Activated T-cell treated with anti-CD3 and anti-CD28 coated beads, Interleukin-2, amount 50 U/mL, for 24 hours (primary cell): ENCODE measurements at places on chromosomes 6 and 20.

- no peak for DNase-seq
Observed at GRCh38 chr6:34333858-34334257, 58.6 kb downstream of the NUDT3 start.

DNA sequence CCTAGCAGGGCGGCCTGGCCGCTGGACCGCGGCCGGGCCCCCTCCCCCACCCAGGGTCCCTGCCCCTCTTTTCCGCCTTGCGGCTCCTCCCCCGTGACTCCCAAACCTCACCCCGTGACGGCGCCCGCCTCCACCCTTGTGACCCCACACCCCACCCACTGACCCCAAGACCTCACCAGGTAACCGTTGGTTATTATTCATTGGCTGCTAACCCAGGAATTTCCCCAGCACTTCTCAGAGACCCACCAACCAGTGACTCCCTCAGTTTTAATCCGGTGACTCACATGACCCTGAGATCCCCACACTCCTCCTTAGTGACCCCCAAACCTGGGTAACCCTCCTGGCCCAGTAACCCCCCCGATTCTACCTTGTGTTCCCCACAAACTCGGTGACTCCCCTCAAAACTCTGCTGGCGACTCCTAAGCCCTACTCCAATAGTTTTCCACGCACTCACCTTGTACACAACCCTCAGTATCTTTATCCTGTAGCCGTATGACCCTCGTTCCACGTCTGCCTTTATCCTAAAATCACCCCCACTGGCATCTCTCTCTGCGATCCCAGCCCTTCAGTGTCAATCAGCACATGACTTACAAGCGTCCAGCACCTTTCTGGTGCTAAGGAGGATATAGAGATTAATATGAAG is 534 bp downstream of the ZNF76 start:
- DNase-seq, result peak; percentile 77

GRCh38 chr6:79201143-79201542 is 33.3 kb downstream of the HMGN3 start:
- no peak for DNase-seq

GRCh38 chr20:50814438-50815161 is 19.7 kb downstream of the BCAS4 start:
- no peak for DNase-seq

GRCh38 chr20:40797425-40797824 is 108.4 kb upstream of the MAFB start:
- DNase-seq, result no peak

DNA sequence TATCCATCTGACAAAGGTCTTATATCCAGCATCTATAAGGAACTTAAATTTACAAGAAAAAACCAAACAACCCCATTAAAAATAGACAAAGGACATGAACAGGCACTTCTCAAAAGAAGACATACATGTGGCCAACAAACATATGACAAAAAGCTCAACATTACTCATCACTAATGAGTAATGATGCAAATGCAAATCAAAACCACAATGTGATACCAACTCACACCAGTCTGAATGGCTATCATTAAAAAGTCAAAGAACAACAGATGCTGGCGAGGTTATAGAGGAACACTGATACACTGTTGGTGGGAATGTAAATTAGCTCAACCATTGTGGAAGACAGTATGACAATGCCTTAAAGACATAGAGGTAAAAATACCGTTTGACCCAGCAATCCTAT is 13.9 kb downstream of the MACROD2 start:
- DNase-seq, result no peak

DNA sequence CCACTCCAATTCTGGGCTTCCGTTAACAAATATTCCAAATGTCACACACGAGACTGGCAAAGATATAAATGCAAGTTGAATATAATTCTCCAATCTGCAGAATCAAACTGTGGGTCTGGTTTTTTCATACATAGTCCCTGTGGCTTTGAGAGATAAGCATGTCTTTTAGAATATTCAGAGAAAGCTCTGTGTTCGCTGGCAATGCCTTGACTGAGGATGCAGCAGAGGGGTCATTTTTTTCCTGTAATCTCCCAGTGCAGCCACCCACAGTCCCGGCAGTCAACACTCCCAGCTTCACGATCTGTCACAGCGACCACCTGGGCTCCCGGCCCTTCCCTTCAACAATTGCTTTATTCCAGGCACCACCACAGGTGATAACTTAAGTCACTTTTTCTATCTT is 30.5 kb downstream of the MUC22 start:
- no peak for DNase-seq

GRCh38 chr6:8075704-8076103 is 11.5 kb upstream of the BLOC1S5 start:
- DNase-seq, result no peak

GRCh38 chr6:68628161-68628560 is 6.9 kb upstream of the ADGRB3 start:
- DNase-seq, result no peak

DNA sequence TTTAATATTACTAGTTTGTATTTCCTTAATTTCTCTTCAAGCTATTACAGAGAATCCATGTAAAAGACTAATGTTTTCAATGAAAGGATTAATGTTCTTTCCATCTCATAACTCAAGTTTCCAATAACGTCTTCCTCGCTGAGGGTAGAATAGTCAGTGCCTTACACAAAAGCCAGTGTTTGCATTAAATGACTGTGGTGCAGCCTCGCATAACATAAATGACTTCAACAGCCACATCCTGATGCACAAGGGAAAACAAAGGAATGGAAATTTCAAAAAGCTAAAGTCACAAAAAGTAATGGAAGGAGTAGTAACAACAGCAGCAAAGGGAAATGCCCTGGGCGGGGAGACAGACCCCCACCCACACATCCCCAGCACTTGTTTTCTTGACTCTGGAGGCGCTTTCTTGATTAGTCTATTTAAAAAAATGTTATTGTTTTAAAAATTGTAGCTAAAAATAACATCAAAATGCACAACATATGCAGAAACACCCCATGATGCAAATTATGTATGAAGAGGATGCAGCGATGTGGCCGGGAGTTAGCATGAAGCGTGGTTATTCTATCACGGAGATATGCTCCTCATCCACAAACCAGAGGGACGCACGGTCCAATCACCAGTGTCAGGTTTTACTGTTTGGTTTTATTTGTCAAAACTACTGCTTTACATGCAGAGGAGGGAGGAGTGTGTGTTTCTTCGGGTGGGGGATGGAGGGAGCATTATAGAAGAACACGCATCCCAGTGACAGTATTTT is 228.6 kb downstream of the GMPR start:
- no peak for DNase-seq

GRCh38 chr6:4185846-4186245 is 50.5 kb upstream of the ECI2 start:
- DNase-seq, result no peak

DNA sequence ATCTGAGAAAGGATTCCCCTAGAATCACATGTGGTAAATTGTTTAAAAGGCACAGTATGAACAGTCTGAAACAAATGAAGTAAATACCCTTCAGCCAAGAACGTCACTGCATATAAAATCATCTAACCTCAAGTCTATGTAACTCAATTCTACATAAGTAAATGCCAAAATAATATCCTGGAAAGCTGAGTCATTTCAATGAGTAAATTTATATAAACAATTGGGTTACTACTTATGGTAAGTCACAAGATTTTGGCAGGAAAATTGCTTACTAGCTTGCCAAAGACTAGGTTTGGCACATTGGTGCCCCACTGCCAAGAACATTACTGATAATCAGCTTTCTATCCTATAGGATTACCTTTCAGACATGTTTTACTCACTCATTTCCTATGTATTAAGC is 8.4 kb downstream of the GMDS start:
- DNase-seq, result no peak

DNA sequence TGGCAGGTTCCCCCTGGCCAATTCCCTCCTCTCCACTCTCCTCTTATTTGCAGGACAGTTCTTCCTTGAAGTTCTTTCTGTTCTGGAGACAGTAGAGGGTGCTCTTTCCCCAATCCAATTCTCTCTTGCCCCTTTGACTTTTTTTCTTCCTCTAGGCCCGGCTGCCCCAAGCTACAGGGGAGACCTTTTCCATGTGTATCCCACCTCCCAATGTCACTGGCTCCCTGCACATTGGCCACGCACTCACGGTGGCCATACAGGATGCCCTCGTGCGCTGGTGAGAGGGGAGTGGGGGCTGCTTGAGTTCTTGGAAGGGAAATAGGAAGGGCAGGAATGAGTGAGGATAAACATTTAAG is 1.5 kb downstream of the VARS2 start:
- peak; percentile 46 for DNase-seq

- no peak for DNase-seq
Observed at GRCh38 chr6:56440551-56440981, 193.2 kb upstream of the COL21A1 start.

DNA sequence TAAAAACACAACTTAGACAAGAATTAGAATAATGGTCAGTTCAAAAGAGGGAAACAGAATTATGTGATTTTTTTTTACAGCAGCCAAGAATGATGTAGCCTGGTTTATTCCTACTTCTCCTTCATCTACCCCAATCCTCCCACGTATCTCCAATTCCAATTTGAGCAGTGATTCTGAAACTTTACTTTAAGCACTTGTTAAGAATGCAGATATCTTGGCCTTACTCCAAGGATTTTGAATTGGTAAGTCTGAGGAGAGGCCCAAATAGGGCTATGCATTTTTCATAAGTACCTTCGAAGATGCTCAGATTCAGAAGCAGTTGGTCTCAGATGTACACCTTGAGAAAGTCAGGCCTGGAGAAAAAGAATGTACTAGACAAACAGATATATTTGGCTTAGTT is 233.4 kb upstream of the FLRT3 start:
- DNase-seq, result no peak

- DNase-seq, result no peak
Observed at GRCh38 chr6:109336221-109336961, 45.9 kb downstream of the CD164 start.

GRCh38 chr6:35624341-35625070 is 64.2 kb downstream of the FKBP5 start:
- no peak for DNase-seq

DNA sequence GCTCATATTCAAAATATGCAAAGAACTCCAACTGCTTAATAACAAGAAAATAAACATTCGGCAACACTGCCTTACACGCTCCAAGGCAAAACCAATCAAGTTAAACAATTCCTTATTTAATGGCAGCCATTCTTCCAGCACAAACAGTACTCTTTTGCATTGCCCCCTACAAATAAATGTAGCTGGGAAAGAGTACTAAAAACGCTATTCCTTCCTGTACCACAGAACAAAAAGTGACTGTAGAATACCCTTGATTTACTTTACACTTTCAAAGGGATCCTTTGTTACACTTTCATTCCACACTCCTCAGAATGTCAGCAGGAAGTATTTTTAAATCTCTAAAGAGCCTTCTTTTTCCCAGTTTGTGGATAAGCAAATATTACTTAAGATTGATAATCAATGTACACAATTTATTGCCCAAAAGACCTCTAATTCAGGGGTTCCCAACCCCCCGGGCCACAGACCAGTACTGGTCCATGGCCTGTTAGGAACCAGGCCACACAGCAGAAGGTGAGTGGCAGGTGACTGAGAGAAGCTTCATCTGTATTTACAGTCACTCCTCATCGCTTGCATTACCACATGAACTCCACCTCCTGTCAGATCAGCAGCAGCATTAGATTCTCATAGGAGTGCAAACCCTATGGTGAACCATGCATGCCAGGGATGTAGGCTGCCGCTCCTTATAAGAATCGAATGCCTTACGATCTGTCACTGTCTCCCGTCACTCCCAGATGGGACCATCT is 51.6 kb downstream of the MBOAT1 start:
- DNase-seq, result no peak
